COR-L47 (cell line): ENCODE measurements at places on chromosomes 13 and 19.

DNA sequence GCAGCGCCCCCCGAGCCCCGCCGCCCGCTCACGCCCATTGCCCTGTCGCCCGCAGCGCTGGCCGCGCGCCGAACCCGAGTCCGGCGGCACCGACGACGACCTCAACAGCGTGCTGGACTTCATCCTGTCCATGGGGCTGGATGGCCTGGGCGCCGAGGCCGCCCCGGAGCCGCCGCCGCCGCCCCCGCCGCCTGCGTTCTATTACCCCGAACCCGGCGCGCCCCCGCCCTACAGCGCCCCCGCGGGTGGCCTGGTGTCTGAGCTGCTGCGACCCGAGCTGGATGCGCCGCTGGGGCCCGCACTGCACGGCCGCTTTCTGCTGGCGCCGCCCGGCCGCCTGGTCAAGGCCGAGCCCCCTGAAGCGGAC lies 518 bp downstream of the KLF2 start:
- peak; percentile 1 for DNase-seq

DNA sequence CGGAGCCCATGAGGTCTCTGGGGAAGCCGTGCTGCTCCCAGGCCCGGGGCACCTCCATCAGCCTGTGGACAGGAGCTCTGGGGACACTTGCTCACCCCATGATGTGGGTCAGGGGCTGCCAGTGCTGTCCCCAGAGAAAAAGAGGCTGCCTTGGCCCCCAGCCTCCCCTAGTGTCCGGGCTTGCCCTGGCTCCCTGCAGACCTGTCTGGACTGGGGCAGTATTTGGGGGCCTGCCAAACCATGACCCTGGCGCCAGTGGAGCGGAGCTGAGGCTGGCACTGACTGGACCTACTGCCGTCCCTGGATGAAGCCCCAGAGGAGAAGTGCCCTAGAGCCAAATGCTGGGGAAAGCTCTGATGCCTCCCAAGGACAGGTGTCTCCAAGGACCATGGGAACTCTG lies 30.4 kb downstream of the ELAVL1 start:
- no peak for DNase-seq

DNA sequence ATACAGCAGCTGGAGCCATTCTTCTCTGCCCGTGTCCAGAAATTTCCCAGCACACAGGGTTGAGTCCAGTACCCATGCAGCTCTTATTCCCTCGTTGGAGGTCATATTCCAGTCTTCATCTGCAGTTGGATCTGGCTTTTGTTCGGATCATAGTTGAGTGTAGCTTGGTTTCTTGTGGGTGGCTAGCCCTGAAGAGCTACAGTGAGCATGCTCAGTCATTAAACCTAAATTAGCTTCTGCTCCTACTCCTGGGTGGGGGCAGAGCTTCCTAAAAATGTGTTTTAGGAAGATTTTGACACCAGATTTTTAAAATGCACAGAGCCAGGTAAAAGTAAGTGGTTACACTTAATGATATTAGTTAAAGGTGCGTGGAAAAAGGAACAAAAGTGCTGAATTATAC lies 64.4 kb downstream of the DGKH start:
- no peak for DNase-seq

- peak; percentile 6 for DNase-seq
Observed at GRCh38 chr13:84399320-84400085, 517.2 kb upstream of the SLITRK1 start.

GRCh38 chr13:25906191-25906661 lies 145.6 kb downstream of the SHISA2 start:
- DNase-seq, result no peak
